ENCODE measurements at places on chromosomes 11 and 22. TPM values are rescaled to one million over a fixed set of nuclear protein-coding genes. Genes with fewer than 3 reads are reported as not detected.

Gene MPPED2
- total RNA-seq, result 63.9 TPM

Gene CDC42BPG
- total RNA-seq, result 20.1 TPM

Gene MOV10L1
- total RNA-seq, result 0.19 TPM

Gene TNNI2
- total RNA-seq, result 3.9 TPM

Gene C11orf21
- 1.2 TPM for total RNA-seq

Gene P2RY6
- 14.8 TPM for total RNA-seq

Gene MAP6
- 4.3 TPM for total RNA-seq

Gene UBTFL1
- not detected for total RNA-seq

Gene GLYAT
- total RNA-seq, result not detected

Gene EFCAB6
- total RNA-seq, result 5.3 TPM

Gene TUBA8
- 1.7 TPM for total RNA-seq

Gene ADORA2A
- 7.2 TPM for total RNA-seq

Gene WT1
- total RNA-seq, result 2.7 TPM

Gene SNX19
- 48.0 TPM for total RNA-seq

Gene TMEM179B
- 53.1 TPM for total RNA-seq

Gene GPR83
- 0.36 TPM for total RNA-seq

Gene SLC35F2
- total RNA-seq, result 22.0 TPM

Gene TRIM49B
- not detected for total RNA-seq

Gene BLID
- 0.33 TPM for total RNA-seq

Gene BUD13
- total RNA-seq, result 23.8 TPM

Gene ELMOD1
- 4.0 TPM for total RNA-seq

Gene KRTAP5-11
- not detected for total RNA-seq

Gene CCDC116
- 0.21 TPM for total RNA-seq

All from type B pancreatic cell (in vitro differentiated cells).